ENCODE measurements at places on chromosomes 7 and 10.

- peak; percentile 21 for DNase-seq
Observed at GRCh38 chr7:38367301-38367890, 94.0 kb upstream of the TARP start.

DNA sequence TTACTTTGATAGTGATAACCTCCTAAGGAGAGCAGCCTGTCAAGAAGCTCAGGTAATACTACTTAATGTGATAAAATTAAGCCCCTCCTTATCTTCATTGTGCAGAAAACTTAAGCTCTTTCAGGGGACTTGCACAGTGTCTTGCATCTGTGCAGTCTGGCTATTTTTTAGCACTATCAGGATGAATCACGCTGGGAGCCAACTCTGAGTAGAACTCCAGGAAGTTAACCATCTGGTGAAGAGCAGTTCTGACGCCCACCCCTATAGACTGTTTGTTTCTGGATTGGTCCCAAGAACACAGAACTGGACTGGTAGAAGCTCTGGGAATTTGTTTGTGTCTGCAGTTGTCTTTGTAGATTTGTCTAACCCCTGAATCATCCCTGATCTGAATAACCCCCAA lies 41.9 kb downstream of the AGK start:
- DNase-seq: peak; percentile 91

DNA sequence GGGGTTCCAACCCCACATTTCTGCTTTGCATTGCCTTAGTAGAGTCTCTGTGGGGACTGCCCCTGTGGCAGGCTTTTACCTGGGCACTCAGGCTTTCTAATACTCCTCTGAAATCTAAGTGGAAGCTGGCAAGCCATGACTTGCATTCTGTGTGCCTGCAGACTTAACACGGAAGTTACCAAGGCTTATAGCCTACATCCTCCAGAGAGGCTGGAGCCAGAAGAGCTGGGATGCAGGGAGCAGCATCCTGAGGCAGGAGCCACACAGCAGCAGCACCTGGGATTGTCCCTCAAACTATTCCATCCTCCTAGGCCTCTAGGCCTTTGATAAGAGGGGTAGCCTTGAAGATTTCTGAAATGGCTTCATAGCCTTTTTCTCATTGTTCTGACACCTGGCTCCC lies 22.1 kb upstream of the ABCC2 start:
- no peak for DNase-seq

DNA sequence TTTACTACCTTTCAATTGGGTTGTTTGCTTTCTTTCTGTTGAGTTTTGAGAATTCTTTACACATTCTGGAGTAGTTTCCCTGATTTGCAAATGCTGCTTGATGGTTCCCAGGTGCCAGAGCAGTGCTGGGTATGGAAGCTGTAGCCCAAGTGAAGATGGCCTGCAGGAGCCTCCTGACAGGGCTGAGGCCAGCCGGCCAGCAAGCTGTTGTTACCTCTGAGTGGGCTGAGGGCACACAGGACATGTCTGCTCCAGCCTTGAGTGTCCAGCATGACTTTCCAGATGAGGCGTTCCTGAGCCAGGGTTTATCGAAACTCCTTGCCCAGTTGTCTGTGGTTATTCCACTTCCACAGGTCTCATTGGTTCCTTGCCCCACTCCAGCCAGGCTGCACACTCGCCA lies 164.6 kb upstream of the TNS3 start:
- DNase-seq: no peak

- DNase-seq: peak; percentile 94
Observed at GRCh38 chr7:114789871-114790311, 132.0 kb upstream of the MDFIC start.

- no peak for DNase-seq
Observed at GRCh38 chr7:27095050-27095896, 527 bp downstream of the HOXA1 start.

GRCh38 chr10:98323221-98324164 lies 55.5 kb upstream of the LOXL4 start:
- peak; percentile 98 for DNase-seq

DNA sequence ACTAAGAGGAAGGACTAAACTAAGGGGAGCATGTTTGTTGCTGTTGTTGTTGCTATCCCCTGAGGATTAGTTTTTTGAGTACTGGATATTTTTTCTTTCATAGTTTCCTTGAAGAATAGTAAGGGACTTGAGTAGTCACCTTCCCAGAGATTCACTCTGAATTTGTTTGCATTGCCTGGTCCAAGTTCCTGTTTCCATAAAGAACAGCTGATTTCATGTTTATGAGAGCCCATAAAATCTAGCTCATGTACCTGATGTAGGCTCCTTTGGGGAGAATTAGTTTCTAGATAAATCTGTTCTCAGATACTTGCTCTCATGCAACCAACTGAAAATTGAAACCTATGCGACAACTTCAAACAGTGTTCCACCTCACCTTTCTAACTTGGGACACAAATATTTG lies 464.4 kb upstream of the MBL2 start:
- no peak for DNase-seq

- DNase-seq: no peak
Observed at GRCh38 chr7:147885869-147886268, 704.7 kb upstream of the C7orf33 start.

DNA sequence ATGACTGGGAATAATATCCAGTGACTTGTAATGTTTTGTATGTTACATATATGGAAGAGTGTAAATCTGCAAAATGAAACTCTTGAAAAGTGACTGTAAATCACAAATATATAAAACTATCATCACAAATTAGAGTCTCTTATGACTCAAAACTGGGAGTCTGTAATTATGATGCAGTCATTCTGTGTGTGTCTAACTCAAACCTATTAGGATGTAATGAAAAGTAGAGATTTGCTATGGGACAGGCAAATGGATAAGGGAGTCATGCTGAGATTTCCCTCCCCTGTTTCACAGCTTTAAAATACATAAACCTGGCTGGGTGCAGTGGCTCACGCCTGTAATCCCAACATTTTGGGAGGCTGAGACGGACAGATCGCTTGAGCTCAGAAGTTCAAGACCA lies 8.6 kb upstream of the HKDC1 start:
- DNase-seq: no peak

DNA sequence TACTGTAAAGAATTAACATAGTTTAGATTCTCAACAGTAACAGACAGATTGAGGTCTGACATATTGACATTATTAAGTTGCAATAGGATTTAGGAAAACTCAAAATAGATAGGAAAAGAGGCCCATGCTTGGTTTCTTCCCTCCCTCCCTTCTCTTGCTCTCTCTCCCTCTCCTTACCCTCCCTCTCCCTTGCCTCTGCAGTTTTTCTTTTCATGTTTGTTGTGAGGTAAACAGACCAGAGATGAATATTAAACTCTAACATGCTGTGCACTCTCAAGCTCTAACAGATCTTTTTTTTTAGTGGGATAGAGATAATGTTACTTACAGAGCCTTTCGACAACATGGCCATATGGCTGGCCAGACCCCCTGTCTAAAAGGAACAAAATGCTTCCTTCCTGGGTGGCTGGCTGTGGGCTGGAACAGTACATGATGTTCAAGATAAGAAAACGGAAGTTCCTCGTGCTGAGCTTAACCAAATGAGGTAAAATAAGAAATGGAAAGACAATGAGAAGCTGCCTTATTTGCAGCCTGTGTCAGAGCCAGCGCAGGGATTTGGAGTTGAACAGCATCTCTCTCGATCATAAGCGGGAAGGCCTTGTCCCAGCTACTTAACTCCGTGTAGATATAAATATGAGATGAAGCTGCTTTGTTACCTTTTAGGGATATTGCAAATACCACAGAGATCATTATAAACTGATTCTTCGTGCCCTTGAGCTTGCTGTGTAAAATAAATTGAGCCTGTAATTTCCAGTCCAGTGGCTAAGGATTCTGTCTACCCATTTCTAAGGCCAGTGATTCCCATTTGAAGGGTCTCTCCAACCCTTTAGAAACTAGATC lies 391.9 kb upstream of the NPVF start:
- no peak for DNase-seq

GRCh38 chr10:87861566-87861952 lies 1.8 kb downstream of the KLLN start:
- DNase-seq: peak; percentile 92

GRCh38 chr10:78856421-78856820 lies 212.3 kb upstream of the ZMIZ1 start:
- no peak for DNase-seq

GRCh38 chr7:109772161-109772560 lies 1202.5 kb downstream of the DNAJB9 start:
- DNase-seq: no peak

GRCh38 chr10:3071405-3072198 lies 4.3 kb downstream of the PFKP start:
- DNase-seq: peak; percentile 93

DNA sequence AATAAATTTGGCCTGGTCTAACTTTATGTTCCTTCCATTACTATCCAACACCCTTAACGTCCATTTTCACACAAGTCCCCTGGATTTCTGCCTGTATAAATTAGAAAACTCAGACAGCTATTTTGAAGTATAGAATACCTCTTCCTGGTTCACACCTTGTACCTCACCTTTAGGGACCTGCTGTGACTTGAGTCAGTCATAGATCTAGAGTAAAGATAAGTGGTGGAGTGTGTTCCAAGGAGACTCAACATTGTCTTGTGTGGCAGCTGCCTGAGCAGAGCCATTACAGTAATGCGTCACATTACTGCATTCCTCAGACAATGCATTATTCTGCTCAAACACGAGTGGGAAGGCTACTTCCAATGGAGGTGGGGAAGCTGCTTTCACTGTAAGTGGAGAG lies 513.9 kb downstream of the ADRA2A start:
- no peak for DNase-seq

DNA sequence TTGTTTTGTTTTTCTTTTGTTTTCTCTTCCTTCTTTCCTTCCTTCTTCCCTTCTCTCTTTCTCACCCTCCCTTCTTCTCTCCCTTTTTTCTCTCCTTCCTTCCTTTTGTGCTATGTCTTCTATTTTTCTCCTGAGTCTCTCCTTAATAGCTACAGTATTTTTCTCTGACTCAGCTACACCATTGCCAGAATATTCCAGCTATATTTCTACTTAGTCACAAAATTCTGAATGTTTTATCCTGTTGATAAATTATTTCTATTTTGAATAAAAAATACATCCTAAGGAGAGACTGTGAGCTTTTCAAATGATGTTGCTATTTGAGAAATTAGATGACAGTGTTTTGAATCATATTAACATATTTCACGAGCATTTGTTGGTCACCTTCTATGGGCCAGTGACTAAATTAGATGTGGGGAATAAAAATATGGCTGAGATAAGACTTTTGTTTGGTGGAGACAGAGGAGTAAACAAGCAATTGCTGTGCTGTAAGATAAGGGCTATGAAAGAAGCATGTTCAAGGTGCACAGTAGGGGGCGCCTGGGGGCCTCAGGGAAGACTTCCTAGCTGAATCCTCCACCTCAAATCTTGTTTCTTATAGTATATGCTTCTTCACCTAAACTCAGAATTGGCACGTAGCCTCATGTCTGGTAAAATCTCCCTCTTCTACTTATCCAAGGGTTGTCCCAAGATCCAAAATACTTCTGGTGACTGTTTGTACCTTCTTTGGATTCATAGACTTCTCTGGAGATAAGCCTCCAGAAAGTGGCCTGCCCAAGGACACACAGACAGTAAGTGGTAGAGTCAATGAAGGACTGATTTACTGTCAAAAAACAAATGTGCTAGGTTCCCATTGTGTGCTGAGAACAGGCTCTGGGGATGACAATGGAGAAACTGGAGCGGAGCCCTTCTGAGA lies 115.5 kb upstream of the CREB5 start:
- DNase-seq: peak; percentile 68

DNA sequence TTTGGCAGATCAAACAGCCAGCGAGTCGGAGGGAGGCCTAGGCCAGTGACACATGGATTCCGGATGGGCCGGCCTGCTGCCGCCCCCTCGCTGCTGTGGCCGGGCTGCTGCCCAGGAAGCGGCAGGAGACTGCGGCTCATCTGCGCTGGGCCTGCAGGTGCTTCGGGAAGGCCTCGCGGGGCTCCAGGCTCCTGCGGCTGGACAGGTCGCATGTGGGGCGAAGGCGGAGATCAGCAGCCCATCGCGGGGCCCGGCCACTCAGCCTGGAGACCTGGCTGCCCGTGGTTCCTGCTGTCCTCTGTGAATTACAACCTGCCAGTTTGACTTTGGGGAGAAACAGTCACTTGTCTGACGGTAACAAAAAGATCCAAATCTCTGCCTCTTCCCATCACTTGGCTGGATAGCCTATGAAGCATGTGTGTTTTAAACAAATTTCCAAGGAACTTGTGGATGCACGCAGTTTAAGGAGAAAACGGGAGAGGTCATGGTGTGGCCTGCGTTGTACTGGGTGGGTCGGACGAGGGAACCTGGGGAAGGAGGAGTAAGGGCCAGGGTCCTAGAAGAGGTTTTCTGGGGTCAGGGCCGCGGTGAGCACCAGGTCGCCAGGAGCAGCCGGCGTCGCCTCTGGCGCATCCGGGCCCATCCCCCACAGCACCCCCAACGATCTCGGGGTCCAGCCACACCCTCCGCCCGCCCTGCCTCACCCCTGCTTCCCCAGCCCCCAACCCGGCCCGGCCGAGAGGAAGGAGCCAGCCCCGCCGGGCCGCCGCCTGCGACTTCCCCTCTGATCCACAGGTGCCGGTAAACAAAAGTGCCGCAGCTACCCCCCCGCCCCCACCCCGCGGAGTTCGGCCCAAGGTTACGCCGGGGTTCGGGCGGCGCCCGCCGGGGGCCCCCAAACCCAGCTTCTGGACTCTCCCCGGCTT lies 1.6 kb downstream of the SPOCK2 start:
- peak; percentile 22 for DNase-seq

GRCh38 chr10:120174491-120174890 lies 282.0 kb downstream of the SEC23IP start:
- DNase-seq: no peak

DNA sequence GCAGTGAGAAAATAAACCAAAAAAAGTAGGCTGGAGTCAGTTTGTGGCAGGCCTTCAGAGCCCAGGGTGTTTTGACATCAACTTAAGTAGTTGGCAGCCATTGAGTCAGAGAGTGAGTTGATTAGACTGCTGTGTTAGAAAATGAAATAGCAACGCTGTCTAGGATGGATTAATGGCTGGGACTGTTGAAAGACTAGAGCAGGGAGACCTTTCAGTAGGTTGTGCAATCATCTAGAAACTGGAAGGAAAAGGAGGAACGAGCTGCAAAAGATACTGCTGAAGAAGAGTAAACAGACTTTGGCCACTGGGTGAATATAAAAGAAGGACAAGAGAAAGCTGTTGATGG lies 28.6 kb upstream of the TRIL start:
- DNase-seq: peak; percentile 94

DNA sequence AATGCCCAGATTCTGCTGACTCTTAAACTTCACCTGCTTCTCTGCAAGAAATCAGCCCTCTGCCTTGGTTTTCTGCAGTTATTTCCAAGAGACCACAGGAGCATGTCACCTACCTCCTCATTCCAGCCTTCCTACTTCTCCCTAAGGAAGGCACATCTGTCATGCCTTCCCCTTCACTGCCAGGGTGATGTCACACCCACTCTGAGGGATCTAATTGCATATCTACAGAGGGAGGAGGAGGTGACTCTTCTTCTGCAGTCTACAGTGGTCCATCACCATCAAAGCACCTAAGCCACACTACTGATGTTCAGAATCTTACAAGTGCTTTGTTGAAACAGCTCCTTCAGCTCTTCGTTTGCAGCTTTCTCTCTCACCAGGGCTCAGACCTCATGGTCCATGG lies 275.5 kb downstream of the FGFR2 start:
- DNase-seq: no peak

GRCh38 chr7:55526770-55527169 lies 45.5 kb downstream of the VOPP1 start:
- DNase-seq: no peak
